ENCODE measurements at places on chromosomes 4 and X. TPM values are rescaled to one million over a fixed set of nuclear protein-coding genes. Genes with fewer than 3 reads are reported as not detected.

GRCh38 chrX:13142891-13143290, 98.5 kb upstream of the FAM9C start:
- no peaks in the 10 kb centered on the region for H3K36me3 ChIP-seq
- no peak overlapping the region for H3K27ac ChIP-seq
- no peak overlapping the region for H3K4me3 ChIP-seq
- no peaks in the 10 kb centered on the region for H3K27me3 ChIP-seq

GRCh38 chr4:97359826-97360225, 783.5 kb downstream of the STPG2 start:
- H3K4me3 ChIP-seq: no peak overlapping the region
- H3K27ac ChIP-seq: no peak overlapping the region
- no peaks in the 10 kb centered on the region for H3K4me1 ChIP-seq
- H3K36me3 ChIP-seq: no peaks in the 10 kb centered on the region

DNA sequence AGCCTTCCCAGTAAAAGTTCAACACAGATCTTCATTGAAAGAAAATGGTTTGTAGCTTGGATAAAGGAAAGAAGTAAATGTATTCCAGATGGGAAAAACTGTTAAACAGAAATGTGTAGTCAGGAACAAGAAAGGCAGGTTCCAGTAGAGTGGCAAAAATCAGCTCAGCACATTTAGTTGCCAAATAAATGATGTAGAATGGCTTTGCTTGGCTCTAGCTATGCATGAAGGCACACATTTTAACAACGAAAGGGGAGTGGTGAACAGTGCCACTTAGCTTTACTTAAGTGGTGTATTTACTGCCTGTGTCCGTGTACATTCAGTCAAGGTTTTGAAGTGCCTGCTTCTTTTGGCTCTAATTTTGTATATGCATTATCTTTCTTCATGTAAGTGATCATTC, 644.5 kb upstream of the ATOH1 start:
- no peaks in the 10 kb centered on the region for H3K4me1 ChIP-seq
- no peaks in the 10 kb centered on the region for H3K36me3 ChIP-seq
- H3K4me3 ChIP-seq: no peak overlapping the region

GRCh38 chr4:144970597-144970996, 127.4 kb downstream of the ANAPC10 start:
- H3K36me3 ChIP-seq: no peaks in the 10 kb centered on the region
- no peaks in the 10 kb centered on the region for H3K4me1 ChIP-seq
- DNase-seq: no peak
- H3K27me3 ChIP-seq: no peaks in the 10 kb centered on the region
- H3K27ac ChIP-seq: no peak overlapping the region

DNA sequence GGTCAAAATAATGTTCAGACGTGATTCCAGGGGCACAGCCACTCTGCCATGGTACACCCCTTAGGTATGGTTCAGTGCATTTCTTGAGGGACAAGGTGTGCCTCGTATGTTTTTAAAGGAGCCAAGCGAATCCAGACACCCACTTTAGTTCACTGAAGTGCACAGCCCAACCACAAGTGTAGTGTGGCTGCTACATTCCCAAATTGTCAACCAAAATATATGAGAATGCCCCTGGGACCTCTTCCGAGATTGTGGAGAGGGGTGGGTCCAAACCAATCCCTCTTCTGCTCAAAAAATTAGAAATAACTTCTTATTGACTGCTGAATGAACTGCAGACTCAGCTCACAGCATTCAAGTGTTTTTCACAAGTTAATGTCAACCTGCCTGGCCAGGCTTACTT, 7.4 kb upstream of the BRS3 start:
- H3K27ac ChIP-seq: no peak overlapping the region
- H3K4me1 ChIP-seq: no peaks in the 10 kb centered on the region
- no peak for DNase-seq
- H3K27me3 ChIP-seq: no peaks in the 10 kb centered on the region
- H3K36me3 ChIP-seq: no peaks in the 10 kb centered on the region
- H3K4me3 ChIP-seq: no peak overlapping the region

LRIT3 gene
- total RNA-seq: 0.09 TPM

All from thymus (tissue), 14 donors.